ENCODE measurements at places on chromosomes 12 and 14. TPM values are rescaled to one million over a fixed set of nuclear protein-coding genes. Genes with fewer than 3 reads are reported as not detected.

The DPY19L2 gene
- 3.8 TPM for total RNA-seq

The NOVA1 gene
- not detected for total RNA-seq

The TAS2R19 gene
- total RNA-seq, result 4.7 TPM

The ACOT4 gene
- 3.1 TPM for total RNA-seq

The TSPAN19 gene
- not detected for total RNA-seq

The KRT86 gene
- 0.37 TPM for total RNA-seq

The EGLN3 gene
- 8.3 TPM for total RNA-seq

The SOAT2 gene
- total RNA-seq, result 0.59 TPM

The FLVCR2 gene
- total RNA-seq, result 18.3 TPM

The TIMM9 gene
- 27.8 TPM for total RNA-seq

The PTPRB gene
- not detected for total RNA-seq

The VRK1 gene
- total RNA-seq, result 63.1 TPM

Data from activated naive CD4-positive, alpha-beta T cell treated with anti-CD3 and anti-CD28 coated beads, Interleukin-2, amount 50 U/mL, for 72 hours (primary cell).